ENCODE measurements at places on chromosomes 3 and 15.
A peak's percentile ranks its signal among the peaks of the same experiment; 100 is the strongest.

DNA sequence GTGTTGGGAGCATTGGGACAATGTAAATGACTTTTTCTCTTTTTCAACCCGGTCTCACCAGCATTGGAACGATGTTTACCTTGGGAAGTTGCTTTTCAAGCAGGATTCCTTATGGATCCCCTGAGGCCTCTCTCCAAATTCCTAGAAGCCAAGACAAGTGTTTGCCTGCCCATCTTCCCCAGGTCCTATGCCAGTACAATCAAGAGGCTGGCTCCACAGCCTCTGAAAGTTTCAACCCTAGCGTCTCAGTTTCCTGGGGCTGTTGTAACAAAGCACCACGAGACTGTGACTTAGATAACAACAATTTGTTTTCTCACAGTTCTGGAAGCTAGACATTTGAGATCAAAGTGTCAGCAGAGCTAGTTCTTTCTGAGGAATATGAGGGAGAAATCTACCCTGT is 347.2 kb upstream of the UMPS start:
- no peaks in the 10 kb centered on the region for H3K36me3 ChIP-seq
- H3K4me1 ChIP-seq = no peaks in the 10 kb centered on the region
- H3K27me3 ChIP-seq = peaks cover 79% of the 10 kb centered on the region
- DNase-seq = no peak
- H3K27ac ChIP-seq = no peak overlapping the region

DNA sequence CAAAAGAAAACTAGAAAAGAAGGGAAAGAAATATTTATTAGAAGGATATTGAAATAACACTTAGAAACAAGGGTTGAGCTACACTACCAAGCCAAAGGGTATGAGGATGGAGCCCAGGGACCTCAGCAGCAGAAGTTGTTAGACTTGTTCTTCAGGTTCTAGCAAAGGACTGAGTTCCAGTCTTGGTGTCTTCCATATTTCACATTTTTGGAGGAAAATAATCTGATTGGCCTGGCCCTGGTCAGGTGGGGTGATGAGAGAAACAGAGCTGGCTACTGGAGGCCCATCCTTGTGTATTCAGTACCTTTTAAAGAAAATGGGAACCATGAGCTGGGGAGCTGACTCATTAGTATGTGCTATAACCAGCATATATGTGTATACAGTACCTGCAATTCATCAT is 28.2 kb downstream of the PPP4R2 start:
- peaks cover 5% of the 10 kb centered on the region for H3K36me3 ChIP-seq
- peaks cover 74% of the 10 kb centered on the region for H3K4me1 ChIP-seq
- H3K27me3 ChIP-seq = no peaks in the 10 kb centered on the region
- DNase-seq = no peak
- no peak overlapping the region for H3K27ac ChIP-seq

GRCh38 chr3:51501833-51502561 is 2.2 kb upstream of the DCAF1 start:
- peaks cover 16% of the 10 kb centered on the region for H3K4me1 ChIP-seq
- peak overlapping the region; percentile 32 for H3K27ac ChIP-seq
- H3K36me3 ChIP-seq = peaks cover 15% of the 10 kb centered on the region
- H3K4me3 ChIP-seq = no peak overlapping the region
- no peaks in the 10 kb centered on the region for H3K27me3 ChIP-seq

GRCh38 chr3:127342735-127343134 is 54.9 kb upstream of the PRR20G start:
- H3K27ac ChIP-seq = no peak overlapping the region
- no peaks in the 10 kb centered on the region for H3K36me3 ChIP-seq
- H3K4me1 ChIP-seq = no peaks in the 10 kb centered on the region
- H3K27me3 ChIP-seq = peaks cover 41% of the 10 kb centered on the region

- no peak for DNase-seq
- no peak overlapping the region for H3K4me3 ChIP-seq
- no peaks in the 10 kb centered on the region for H3K36me3 ChIP-seq
- H3K27me3 ChIP-seq = no peaks in the 10 kb centered on the region
- no peaks in the 10 kb centered on the region for H3K4me1 ChIP-seq
- no peak overlapping the region for H3K27ac ChIP-seq
These were observed 131.1 kb downstream of the PYDC2 start for GRCh38 chr3:191592105-191592504.

- DNase-seq = no peak
- no peaks in the 10 kb centered on the region for H3K4me1 ChIP-seq
- H3K4me3 ChIP-seq = no peak overlapping the region
- no peaks in the 10 kb centered on the region for H3K27me3 ChIP-seq
- no peak overlapping the region for H3K27ac ChIP-seq
These were observed 98.4 kb downstream of the NAALADL2 start for GRCh38 chr3:174957551-174958001.

DNA sequence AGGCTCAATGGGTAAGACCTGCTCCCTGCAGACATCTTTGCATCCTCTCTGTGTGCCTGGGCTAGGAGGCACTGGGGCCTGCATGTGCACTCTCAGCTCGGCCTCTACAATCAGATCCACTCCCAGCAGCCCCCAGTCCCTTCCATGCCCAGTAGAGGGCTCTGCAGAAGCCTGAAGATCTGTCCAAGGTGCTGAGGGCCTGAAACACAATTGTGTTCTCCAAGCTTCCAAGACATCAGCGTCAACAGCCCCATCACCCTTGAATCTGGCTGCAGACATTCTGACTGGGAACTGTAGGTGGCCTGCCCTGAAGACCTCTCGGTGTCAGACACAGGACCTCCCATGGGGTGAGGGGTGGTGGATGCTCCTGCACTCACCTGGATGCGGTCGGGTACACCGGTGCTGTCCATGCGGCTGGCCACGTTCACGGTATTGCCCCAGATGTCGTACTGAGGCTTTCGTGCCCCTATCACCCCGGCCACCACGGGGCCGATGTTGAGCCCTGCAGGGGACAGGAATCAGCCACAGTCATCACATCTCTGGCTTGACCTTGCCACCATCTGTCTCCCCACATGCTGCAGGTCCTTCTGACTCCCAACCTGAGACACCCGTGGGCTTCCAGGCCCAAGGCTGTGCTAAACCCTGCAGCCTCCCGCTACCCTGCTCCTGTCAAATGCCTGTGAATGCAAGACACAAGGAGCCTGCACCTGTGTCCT is 84.7 kb downstream of the SEC22A start:
- H3K27ac ChIP-seq = no peak overlapping the region
- H3K27me3 ChIP-seq = peaks cover 31% of the 10 kb centered on the region
- H3K4me3 ChIP-seq = no peak overlapping the region
- peaks cover 2% of the 10 kb centered on the region for H3K36me3 ChIP-seq
- no peak for DNase-seq
- H3K4me1 ChIP-seq = no peaks in the 10 kb centered on the region

DNA sequence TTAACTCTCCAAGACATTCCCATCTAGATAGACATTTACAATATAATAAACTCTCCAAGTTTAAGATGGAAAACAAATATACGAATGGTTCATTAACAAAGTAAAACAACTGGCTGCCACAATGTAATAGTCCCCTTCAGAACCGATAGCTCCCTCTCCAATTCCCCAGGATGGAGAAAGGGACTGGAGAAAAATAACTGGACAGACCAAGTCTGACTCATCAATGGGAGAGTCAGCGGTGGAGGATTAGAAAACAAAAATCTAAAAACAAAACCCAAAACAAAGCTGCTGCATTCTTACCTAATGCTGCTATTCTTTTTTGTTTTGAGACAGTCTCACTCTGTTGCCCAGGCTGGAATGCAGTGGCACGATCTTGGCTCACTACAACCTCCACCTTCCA is 468.1 kb downstream of the SHQ1 start:
- no peaks in the 10 kb centered on the region for H3K27me3 ChIP-seq
- no peak overlapping the region for H3K4me3 ChIP-seq
- no peak overlapping the region for H3K27ac ChIP-seq
- H3K4me1 ChIP-seq = peaks cover 42% of the 10 kb centered on the region
- peaks cover 11% of the 10 kb centered on the region for H3K36me3 ChIP-seq
- no peak for DNase-seq

- peaks cover 37% of the 10 kb centered on the region for H3K36me3 ChIP-seq
- no peaks in the 10 kb centered on the region for H3K4me1 ChIP-seq
- H3K27ac ChIP-seq = no peak overlapping the region
These were observed 43.7 kb downstream of the PARP15 start for GRCh38 chr3:122621112-122621511.

DNA sequence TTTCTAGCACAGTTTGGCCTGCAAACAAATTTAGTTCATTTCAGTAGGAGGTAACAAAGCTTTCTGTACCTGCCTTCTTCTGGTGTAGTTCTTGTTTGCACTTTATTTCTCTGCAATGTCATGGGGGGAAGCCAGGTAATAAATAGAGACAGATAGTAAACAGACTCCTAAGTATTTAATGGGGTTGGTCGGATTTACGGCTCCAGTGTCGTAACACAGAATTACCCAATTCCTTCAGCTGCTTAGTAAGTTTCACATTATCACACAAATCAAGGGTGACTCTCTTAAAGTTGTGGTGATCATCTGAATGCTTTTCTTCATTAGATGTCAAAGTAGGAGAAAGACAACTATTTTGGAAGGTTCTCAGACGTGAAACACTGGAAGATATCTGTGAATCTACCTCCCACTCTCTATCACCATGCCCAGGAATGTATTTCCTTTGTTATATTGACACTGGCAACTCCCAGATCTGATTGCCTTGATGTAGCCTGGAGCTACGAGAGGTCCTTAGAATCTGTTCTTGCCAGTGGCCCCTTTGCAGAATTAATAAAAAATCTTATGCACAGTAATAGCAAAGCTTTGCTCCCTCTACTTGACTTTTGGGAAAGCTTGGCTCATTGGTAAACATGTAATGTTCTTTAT is 25.0 kb upstream of the TMC3 start:
- no peak for DNase-seq
- no peaks in the 10 kb centered on the region for H3K36me3 ChIP-seq
- peaks cover 8% of the 10 kb centered on the region for H3K27me3 ChIP-seq
- no peak overlapping the region for H3K4me3 ChIP-seq

DNA sequence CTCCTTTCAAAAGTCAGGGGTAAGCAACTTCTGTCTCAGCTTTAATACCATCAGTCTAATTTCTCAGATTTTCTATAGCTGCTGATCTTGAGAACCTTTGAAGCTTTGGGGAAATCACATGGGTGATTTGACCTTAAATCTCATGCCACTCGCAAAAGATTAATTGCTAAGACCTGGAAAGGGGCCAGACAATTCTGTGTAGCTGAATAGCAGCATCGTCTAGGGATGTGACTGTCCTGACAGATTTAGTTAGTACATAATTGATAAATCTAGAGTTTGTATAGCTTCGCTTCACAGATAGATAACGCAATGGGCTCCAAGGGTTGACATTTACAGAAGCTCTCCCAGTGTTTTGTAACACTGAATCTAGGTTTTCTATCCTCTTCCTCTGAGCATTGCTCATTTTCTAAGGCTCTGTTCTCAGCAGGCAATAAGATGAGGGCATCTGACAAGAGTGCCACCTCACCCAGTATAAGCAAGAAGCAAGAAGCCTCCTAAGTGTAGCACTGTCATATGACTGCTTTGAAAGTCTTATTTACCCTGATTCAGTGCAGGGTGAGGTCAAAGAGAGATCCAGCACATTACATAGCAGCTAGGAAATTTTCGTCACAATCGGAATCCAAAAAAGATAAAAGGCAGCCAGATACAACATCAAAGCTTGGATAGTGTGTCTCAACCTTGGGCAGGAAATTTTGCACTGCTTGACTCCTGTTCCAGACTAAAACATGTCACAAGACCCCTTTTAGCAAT is 47.7 kb upstream of the DUT start:
- no peak for DNase-seq
- H3K4me1 ChIP-seq = no peaks in the 10 kb centered on the region
- no peak overlapping the region for H3K27ac ChIP-seq

DNA sequence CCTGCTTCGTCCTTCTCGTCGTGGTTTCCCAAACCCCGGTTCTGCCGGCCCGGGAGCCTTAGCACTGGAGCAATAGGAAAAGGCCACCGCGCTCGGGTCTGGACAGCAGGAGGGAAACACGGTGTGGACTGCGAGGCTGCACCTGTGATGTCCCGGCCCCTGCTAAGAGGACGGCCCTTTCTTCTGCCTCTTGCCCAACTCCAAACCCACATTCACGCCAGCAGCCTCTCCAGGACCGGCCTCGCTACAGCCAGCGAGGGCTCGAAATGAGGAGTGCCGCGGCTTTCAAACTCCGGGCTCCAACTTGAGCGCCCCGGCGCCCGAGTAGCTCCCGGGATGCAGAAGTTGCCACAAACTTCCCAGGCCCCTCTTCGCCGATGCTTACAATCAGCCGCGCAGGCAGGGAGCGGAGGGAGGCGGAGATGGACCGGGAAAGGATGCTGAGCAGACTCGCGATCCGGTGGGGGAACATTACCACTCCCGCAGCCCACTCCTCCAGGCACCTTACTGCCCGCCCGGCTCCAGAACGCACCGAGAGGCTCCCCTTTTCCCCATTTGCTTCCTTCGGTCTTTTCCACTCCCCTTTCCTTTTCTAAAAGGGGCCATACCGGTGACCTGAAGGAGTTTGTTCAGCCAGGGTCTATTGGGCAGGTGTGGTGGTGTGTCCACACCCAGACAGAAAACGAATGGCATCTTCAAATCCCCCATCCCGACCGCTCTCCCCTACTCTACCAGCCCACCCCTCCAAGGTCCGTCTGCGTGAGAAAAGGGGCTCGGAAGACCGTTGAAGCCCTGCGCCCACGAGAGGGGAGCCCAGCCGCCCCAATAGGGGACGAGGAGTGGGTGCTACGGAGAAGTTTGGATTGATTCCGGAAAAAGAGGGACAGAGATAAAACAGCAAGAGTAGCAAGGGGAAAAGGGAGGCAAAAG is 18.8 kb upstream of the SATB1 start:
- peaks cover 20% of the 10 kb centered on the region for H3K36me3 ChIP-seq
- peak overlapping the region; percentile 92 for H3K4me3 ChIP-seq
- H3K27me3 ChIP-seq = no peaks in the 10 kb centered on the region
- no peak for DNase-seq
- H3K27ac ChIP-seq = peak overlapping the region; percentile 94
- peaks cover 54% of the 10 kb centered on the region for H3K4me1 ChIP-seq

GRCh38 chr15:27872355-27872754 is 226.8 kb downstream of the OCA2 start:
- no peaks in the 10 kb centered on the region for H3K27me3 ChIP-seq
- no peaks in the 10 kb centered on the region for H3K4me1 ChIP-seq
- H3K27ac ChIP-seq = no peak overlapping the region
- no peaks in the 10 kb centered on the region for H3K36me3 ChIP-seq
- H3K4me3 ChIP-seq = no peak overlapping the region
- no peak for DNase-seq

GRCh38 chr15:29988701-29989100 is 94.1 kb upstream of the GOLGA8J start:
- H3K27ac ChIP-seq = no peak overlapping the region
- no peaks in the 10 kb centered on the region for H3K4me1 ChIP-seq
- H3K4me3 ChIP-seq = no peak overlapping the region
- H3K27me3 ChIP-seq = peaks cover 4% of the 10 kb centered on the region
- H3K36me3 ChIP-seq = no peaks in the 10 kb centered on the region
